ENCODE measurements at places on chromosomes 12 and 14.

DNA sequence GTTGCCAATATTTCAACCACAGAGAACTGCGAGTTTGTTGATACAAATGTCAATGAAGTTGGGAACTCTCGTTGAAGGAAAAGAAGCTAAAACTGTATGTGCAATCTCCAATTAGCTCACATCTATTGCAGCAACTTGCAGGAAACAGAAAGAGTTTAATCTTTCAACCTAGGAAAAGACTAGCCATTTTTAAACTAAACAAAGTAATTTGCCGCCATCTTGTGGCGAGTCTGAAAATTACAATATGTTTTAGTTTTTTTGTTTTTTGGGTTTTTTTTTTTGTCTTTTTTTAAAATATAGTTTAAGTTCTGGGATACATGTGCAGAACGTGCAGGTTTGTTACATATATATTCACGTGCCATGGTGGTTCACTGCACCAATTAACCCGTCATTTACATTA lies 131.2 kb upstream of the FOXG1 start:
- DNase-seq = no peak

GRCh38 chr12:93846936-93847516 lies 169.9 kb downstream of the CRADD start:
- no peak for DNase-seq

DNA sequence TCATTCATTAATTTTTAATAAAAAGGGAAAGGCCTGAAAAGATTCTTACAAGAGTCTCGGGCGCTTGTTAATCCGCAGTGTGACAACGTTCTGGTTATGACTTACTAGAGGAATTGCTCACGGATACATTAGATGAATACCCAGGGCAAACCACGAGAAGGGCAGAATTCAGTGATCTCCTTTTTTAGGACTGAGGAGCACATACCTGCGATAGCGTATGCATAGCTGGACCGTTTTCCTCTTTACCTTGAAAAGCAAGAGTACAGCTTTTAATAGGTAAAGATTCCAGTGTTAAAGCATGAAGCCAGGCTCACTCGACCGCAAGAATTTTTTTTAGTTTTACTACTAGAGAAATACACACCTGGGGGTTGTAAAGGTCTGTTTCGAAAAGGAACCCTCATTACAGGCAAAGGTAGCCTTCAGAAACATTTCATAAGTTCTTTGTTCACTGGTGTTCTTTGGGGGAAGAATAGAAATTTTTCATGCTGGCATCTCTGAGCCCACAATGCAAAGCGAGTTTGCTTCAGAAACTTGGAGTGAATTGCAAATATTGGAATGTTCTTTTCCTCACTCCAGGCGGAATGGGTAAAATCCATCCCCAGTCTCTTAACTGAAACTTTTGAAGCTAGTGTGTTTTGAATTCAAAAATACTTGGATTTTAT lies 953 bp downstream of the MAPK1IP1L start:
- DNase-seq = no peak

DNA sequence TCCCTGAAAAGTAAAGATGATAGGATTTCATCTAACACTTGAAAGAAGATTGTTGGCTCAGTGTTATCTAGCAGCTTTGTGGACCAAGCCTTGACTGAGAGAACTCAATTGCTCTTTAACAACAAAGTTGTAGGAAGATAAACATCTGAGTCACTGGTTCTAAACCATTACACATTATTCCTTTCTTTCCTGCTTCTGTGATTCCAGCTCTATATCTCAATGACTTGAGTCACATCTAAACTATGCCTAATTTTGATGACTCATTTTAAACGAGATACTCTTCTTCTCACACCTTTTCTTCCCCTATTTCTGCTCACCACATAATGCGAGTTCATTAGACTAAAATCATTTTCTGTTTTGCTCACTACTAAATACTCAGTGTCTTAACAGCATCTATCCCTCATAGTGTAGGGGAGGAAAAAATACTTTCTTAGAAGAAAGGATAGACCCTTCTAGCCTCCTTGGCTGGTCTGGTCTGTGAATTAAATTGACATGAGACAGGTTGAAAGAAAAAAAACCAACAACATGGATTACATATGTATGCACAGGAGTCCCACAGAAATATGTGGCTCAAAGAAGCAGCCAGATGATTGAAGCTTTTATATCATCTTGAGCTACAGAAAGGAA lies 201.4 kb downstream of the C12orf50 start:
- no peak for DNase-seq

DNA sequence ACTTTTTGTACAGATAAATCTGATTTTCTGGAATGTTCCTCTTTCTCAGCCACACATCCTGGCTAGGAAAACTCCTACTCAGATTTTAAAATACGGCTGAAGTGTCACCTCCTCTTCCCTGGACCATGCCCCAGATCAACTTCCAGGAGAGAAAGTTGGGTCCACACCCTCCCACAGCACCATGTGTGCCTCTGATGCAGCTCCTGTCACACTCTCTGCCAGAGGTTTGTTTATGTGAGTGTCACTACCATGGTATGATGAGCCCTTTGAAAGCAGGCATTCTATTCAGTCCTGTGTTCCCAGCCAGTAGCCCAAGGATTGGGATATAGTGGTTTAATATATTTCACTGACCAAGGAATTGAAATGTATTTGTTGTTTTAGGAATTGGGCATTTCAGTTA lies 287.2 kb upstream of the ATP2B1 start:
- no peak for DNase-seq

DNA sequence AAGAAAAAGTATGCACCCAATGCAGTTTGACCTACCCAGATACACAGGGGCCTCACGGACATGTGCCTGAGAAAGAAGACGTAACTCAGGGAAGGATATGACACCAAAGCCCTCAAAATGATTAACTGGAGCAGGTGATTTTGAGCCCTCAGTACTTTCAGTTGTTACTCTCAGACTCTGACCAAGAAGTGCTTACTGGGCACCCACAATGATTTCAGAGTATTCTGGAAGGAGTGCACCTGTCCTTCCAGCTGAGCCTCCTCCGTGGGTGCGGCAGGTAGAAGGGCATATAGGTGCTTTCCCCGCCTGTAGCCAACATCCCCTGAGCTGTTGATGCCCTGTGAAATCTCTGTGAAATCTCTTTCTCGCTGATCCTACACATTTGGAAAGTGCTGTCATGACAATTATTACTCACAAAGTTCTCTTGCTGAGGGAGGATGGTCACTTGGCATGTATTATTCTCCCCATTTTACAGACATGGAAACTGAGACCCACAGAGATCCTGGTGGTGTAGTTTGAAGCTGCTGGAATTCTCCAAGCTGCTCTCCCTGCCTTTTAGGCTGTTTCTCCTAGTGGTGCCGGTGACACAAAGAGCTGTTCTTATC lies 154.3 kb upstream of the CCND2 start:
- DNase-seq = no peak

DNA sequence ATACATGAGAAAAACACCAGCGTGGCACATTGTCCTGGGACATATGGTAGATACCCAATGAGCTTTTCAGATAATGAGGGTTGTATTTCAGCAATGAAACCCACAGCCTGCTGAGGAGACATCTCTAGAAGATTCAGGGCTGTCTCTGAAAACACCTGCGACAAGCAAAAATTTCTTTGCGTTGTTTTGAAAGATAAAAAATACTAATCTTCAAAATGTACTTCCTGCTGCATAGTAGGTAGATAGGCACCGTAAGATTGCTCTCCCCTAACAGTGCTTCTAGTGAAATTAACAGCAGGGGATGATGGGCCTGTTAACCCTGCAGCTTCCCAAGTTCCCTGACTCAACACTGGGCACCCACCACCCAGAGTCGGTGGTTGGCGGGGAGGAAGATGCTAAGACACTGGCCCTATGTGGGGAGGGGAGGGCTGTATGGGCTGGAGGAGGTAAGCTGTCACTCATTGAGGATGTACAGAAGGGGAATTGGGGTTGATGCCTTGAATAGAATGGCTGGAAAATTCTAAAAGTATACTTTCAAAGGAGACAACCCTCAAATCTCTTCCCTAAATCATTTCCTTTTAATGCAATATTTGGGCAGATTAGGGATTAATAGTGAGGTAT lies 20.0 kb downstream of the ZFP36L1 start:
- no peak for DNase-seq

GRCh38 chr14:20409226-20409625 lies 4.1 kb downstream of the TEP1 start:
- no peak for DNase-seq

DNA sequence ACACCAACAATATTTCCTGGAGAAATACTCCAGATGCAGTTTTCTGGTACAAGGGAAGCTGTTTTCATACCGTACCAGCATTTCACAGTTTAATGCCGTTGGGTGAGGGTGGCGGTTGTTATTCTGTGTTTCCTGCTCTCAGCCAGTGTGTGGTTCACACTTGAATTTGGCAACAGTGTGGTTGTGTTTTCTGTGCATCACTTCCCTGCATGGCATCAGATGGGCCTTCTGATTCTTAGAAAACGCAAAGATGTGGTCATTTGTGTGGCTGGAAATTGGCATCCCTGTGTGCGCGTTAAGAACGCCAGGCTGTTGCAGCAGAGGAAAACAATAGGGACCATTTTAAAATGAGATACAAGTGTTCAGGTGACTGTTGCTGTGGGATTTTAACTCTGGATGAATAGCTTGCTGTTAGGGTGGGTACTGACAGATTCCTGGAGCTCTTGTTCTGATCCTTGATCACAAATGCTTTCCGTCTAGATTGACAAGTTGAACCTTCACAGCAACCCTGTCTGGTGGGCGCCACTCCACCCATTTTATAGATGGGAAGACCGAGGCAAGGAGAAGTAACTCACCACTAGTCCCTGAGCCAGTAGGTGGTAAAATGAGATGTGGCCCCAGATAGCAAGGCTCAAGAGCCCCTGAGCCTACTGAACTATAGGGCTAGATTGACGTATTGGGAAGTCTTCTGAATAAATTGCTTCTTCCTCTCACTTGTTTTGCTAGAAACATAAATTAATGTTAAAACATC lies 231.2 kb downstream of the CHST11 start:
- no peak for DNase-seq

GRCh38 chr12:11561411-11561810 lies 88.1 kb upstream of the ETV6 start:
- DNase-seq = no peak

DNA sequence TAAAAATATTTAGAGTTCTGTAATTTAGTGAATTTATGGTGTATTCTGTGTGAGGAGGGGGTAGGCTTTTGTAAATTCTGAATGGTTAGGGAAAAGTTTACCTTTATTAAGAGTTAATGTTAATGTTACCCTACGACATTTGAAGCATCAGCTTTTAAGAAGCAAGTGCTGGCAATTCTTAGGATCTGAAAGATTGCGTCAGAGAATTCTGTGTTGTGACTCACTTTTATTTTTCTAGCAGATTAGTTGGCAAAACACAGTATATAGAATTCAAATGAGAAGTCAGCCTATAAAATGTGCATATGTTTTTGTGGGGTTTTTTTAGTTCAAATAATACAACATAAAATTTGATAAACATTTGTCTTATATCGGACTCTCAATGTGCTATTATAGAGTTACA lies 97.6 kb downstream of the RAD52 start:
- no peak for DNase-seq

DNA sequence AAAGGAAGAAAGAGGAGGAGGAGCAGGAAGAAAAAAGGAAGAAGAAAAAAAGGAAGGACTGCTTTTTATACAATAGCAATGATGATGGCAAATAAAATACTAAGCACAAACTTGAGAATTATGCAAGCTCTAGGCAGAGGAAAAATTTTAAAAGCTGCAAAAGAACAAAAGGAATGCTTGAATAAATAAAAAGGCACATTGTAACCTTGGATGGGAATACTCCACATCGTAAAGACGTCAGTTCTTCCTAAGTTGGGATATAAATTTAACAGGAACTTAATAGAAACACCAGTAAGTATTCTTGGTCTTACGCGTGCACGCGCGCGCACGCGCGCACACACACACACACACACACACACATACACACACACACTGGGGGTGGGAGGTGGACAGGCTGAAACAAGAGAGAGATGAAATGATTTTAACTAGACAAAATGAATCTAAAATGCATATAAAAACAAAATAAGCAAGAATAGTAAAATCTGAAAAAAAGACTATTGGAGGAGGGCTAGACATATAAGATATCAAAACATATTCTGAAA lies 43.0 kb downstream of the SERPINA3 start:
- DNase-seq = no peak

DNA sequence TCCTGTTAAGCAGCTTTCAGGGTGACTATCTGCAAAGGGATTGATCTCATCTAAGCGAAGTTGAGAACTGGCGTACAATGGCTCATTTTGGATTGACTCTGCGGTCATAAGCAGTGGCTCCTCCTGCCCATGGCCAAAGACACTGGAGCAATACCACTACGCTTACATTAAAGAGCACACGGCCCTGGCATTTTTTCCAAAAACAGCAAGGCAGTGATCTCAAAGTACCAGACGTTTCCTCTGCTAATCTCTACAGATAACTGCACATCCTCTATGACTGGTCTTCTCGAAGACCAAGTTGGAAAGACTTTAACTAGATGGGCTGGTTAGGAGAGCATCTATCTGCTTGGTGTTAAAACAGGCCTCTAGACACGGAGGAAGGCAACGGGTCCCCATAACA lies 2.7 kb downstream of the PITPNM2 start:
- DNase-seq = no peak

DNA sequence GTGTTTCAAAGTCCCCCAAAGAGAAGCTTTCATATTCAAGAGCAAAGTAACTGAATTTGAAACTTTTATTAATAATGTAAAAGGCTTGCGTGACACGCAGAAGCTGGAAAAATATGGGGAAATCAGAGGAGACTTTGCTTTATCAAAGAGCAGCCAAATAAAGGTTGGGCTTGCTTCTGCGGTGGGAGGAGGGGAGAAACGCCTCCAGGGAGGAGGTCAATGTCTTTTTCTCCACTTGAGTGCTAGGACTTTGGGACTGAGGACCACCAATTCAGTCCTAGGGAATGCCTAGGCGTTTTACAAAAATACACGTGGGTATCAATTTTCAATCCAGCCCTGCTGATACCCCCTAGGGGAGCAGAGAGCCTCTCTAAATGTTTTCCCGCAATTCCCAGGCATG lies 60.9 kb upstream of the FZD10 start:
- DNase-seq = no peak

DNA sequence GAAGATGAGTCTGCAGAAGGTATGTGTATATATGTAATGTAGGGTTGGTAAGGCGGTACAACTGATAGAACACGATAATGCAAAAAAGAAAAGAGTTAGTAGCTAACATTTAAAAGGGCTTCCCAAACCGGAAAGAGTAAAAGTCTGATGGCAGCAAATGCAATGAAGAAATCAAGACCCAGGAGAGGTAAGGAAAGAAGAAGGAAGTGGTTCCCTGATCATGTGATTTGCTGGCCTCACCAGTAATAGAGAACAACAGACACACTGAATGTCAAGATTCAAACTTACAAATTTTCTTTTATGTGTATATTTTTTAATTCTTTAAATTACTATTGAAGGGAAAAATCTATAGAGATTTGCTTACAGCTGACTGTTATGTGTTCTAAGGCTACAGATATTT lies 18.4 kb downstream of the ZFC3H1 start:
- DNase-seq = no peak

GRCh38 chr14:59013672-59014298 lies 174.7 kb upstream of the DAAM1 start:
- no peak for DNase-seq

- DNase-seq = no peak
These were observed 33.1 kb downstream of the TDP1 start for GRCh38 chr14:89988787-89989186.
